ENCODE measurements at places on chromosomes 6 and 20. TPM values are rescaled to one million over a fixed set of nuclear protein-coding genes. Genes with fewer than 3 reads are reported as not detected.

BLTP3A gene
- 11.1 TPM for total RNA-seq

NOX3 gene
- not detected for total RNA-seq

PRR18 gene
- total RNA-seq = not detected

DNA sequence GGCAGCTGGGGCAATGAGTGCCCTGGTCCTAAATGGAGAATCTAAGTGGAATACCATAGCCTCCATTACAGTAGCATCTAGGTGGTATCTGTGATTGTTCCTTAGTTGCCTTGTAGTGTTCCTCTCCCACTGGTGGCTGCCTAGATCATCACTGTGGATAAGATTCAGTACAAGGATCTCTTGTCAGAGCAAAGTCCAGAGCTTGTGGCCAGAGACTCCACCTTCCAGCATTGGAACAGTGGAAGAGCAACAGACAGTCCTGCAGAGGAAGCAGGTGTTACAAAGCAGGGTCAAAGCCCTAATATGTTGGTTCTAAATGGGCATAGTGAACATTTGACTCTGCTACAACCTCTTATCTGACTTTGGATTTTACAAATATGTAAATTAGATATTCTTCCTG, 194.1 kb upstream of the GRIK2 start:
- H3K4me1 ChIP-seq = no peaks in the 10 kb centered on the region
- DNase-seq = peak; percentile 20

GRCh38 chr20:4805663-4806449, 84.1 kb downstream of the PRND start:
- no peaks in the 10 kb centered on the region for H3K27me3 ChIP-seq
- no peak overlapping the region for H3K27ac ChIP-seq
- H3K36me3 ChIP-seq = no peaks in the 10 kb centered on the region
- no peak overlapping the region for H3K4me3 ChIP-seq
- no peak for DNase-seq
- H3K4me1 ChIP-seq = no peaks in the 10 kb centered on the region

DNA sequence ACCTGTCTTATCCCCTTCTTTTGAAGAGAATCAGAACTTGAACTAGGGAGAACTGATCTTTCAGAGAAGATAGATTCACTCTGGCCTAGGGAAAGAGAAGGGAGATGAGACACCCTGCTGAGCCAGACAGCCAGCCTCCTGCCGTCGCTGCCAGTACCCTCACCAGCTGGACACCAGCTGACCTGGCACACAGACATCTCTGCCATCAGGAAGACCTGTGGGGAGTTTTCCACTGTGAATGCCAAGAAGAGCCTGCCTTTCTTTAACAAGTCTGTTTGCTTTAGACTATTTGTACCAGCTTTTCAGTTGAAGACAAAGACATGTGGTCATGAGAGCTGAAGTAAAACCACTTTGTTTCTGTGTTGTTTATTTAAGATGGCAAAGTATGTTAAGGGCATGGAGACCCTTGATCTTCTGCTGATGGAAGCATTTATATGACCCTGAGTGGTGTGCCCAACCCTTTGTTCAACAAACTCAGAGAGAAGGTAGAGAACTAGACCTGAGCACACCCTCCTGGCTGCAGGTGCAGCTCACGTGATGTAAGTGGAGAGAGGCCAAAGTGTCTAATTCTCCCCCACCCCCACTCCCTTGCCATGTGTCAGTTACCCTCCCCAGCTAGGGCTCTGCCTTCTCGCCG, 82.3 kb upstream of the SLC24A3 start:
- H3K36me3 ChIP-seq = no peaks in the 10 kb centered on the region
- DNase-seq = peak; percentile 83
- H3K27ac ChIP-seq = peak overlapping the region; percentile 28
- H3K4me3 ChIP-seq = no peak overlapping the region

GRCh38 chr6:39446909-39447308, 124.4 kb upstream of the KCNK16 start:
- no peak overlapping the region for H3K27ac ChIP-seq
- no peaks in the 10 kb centered on the region for H3K36me3 ChIP-seq
- H3K4me1 ChIP-seq = no peaks in the 10 kb centered on the region
- no peak overlapping the region for H3K4me3 ChIP-seq

All from colonic mucosa (tissue), 4 donors.